ENCODE measurements at places on chromosomes 7 and 10.

GRCh38 chr7:107551936-107552335 lies 11.8 kb downstream of the COG5 start:
- no peak for DNase-seq

GRCh38 chr7:780081-780480 lies 52.2 kb upstream of the SUN1 start:
- no peak for DNase-seq

- no peak for DNase-seq
Observed at GRCh38 chr7:92762851-92763250, 73.5 kb downstream of the CDK6 start.

- no peak for DNase-seq
Observed at GRCh38 chr7:35792873-35793489, 7.9 kb upstream of the SEPTIN7 start.

- DNase-seq = no peak
Observed at GRCh38 chr7:90081621-90082020, 72.6 kb upstream of the STEAP1 start.

All from astrocyte of the cerebellum (primary cell).